ENCODE measurements at places on chromosomes 2 and 18. TPM values are rescaled to one million over a fixed set of nuclear protein-coding genes. Genes with fewer than 3 reads are reported as not detected.

The LBX2 gene
- total RNA-seq: 0.69 TPM

The OTX1 gene
- not detected for total RNA-seq

The TFCP2L1 gene
- total RNA-seq: 0.05 TPM

The OTOS gene
- not detected for total RNA-seq

The GKN1 gene
- total RNA-seq: not detected

The TWSG1 gene
- 4.8 TPM for total RNA-seq

The RAPH1 gene
- 0.11 TPM for total RNA-seq

The RAB6D gene
- not detected for total RNA-seq

The EN1 gene
- total RNA-seq: not detected

DNA sequence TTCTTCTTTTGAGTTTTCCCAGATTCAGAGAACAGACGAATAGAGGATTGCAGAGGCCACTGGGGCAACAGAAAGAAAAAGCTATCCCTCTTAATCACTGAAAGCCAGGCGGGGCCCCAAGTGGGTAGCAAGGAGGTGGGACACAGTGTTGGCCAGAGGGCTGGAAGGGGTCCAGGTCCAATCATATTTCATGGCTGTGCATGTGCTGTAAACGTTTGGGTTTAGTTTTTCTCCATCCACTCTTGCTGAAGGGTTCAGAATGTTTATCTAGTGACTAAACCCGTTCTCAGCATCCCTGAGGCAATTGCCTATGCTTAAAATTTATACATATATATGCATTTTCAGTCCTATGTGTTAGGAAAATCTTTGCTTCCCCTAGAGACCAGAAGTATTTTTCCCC is 99.4 kb upstream of the EPHA4 start:
- no peak for DNase-seq

DNA sequence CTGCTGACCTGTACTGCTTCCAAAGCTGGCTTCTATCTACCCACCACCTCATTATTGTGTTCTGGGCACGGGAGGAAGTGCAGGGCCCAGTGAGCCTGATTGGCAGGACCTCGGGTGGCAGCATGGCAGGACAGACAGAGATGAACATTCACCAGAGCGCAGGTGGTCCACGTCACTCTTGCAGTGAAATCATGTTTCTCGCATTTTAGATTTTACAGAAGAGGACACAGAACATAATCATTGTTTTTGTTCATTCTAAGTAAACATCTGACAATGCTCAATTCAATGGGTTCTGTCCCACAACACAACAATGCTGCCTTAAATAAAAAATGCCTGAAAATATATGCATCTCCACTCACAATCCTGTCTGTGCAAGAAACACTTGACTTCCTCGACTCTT is 11.5 kb upstream of the BIN1 start:
- DNase-seq: no peak

DNA sequence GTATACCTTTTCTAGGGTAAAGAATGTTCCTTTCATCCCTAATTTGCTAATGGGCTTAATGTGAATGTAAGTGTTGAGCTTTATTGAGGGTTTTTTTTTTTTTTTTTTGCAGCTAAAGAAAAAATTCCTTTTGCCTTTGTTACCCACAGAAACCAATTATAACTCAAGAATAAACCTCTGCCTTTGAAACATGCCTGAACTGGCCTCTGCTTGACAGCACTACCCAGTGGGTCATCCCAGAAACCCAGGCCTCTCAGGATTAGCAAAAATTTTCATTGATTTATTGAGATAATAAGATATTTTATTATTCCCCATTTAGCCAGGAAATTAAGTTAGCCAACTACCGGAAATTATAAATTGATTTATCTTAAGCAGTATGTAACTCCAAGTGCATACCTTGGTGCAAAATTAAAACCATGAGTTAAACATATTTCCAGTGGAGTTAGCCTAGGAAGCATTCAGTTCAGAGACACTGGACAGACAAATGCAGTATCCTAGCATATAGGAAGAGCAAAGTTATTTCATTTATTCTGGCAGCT is 67.0 kb upstream of the RASGRP3 start:
- DNase-seq: no peak

GRCh38 chr2:152189622-152190495 is 14.3 kb upstream of the STAM2 start:
- DNase-seq: no peak

- no peak for DNase-seq
These were observed 44.8 kb upstream of the CNGA3 start for GRCh38 chr2:98301469-98301868.

- DNase-seq: no peak
These were observed 34.9 kb downstream of the OSBPL1A start for GRCh38 chr18:24362757-24363156.

DNA sequence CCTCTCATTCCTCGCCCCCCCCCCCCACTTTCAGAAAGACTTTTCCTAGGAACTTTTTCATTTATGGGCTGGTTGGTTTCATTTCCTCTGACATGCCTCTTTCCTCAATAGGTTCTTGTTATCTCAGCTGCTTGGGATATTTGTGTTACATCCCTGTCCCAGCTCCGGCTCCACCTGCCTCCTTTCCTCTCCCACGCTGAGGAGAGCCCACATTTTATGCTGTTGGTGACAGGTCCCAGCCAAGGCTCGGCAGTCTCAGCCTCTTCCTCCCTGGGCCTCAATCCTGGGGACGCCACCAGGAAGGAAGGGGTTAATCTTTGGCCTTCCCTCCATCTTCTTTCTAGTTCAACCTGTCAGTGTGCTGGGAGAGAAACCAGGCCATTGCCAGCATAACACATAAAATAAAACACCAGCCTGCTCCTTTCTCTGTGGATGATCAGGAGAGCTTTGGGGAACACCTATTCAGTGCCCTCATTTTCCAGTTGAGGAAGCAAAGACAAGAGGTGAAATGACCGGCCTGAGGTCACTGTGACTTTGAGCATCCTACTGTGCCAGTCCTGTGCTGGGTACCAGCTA is 216.9 kb upstream of the TNP1 start:
- no peak for DNase-seq

DNA sequence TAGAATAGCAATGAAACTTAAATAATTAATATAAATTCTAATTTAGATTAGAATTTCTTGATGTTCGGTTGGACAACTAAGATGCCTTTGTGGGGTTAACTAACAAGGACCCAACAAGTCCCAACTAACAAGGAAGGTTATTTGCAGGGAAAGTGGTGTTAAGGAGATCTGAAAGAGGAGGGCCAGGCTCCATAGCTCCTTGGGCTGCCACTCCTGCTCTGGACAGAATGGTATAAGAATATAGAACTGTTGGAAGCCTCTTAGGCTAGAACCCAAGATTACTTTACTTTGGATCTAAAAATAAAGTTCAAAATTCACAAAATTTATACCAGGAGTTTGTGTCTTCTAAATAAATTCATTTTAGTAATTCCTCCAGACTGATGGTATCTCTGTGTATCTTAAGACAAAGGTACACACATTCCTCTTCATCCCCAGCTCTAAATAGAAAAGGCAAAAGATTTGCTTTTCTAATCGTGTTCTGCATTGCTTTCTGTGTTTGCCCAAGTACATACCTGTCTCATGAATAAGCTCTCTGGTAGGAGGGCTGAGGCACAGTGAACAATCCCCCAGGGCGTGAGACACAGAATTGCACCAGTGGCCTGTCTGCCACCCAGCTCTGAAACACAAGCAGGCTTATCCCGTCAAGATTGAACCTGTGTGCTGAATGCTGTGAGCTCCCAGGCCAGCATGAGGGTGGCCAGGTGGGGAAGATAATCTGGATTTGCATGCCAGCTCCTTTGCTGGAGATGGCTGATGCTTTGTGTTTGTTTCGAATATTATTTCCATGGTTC is 176.0 kb downstream of the ACKR3 start:
- no peak for DNase-seq

DNA sequence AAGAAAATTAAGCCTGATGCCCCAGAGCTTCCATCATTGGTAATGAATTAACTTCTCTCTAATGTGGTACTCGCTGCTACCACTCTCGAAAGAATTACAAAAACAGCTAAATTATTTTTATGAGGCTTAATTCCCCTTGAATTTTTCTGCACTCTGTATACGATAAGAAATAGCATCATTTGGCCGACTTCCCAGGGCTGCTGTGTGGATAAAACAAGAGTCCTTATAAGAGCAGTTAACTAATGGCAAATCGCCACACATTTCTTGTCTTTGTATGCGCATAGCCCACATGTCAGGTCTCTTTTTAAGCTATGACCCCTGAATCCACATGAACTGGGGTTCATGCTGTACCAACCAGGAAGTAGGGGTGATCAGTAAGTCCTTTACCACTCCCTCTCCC is 668.4 kb downstream of the TMEM182 start:
- no peak for DNase-seq

DNA sequence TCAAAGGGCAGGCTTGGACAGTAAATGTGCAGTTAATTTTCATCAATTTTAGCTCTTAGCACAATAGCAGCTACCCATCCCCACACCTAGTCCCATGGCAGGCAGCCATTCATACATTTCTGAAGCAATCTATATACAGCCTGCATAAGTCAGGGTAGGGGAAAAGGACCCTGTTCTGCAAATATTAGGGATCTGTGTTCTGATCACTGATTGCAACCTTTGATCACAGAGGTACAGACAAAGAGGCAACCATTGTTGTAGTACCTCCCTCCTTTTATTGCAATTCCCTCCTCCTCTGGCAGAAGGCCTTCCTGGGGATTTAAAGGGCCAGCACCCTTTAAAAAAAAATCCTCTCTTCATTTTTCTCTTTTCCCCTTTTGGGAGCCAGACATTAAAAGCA is 58.3 kb downstream of the KANSL1L start:
- DNase-seq: no peak

- DNase-seq: no peak
These were observed 14.5 kb downstream of the EPAS1 start for GRCh38 chr2:46311651-46312223.

GRCh38 chr2:100460904-100461530 is 9.3 kb upstream of the NMS start:
- DNase-seq: no peak

GRCh38 chr2:60509066-60509465 is 44.4 kb downstream of the BCL11A start:
- DNase-seq: no peak

- no peak for DNase-seq
These were observed 24.9 kb upstream of the ALPP start for GRCh38 chr2:232353660-232354059.

DNA sequence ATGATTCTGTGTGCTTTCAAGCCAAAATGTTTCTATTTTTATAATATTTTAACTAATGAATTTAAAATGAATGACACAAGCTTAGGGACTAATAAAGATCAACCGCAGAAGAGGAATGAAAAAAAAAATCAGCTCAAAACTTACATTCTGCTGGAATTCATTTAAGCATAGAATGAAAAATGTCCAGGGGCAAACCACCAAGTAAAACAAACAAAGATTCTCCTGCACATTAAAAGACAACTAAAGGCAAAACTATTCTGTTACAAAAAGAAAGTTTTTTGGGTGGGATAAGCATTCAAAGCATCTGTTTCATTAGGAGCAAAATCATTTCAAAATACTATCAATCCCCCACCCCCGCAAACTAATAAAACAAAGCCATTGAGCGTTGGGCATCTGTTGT is 99.3 kb upstream of the SOX11 start:
- no peak for DNase-seq

- no peak for DNase-seq
These were observed 45.9 kb upstream of the NYAP2 start for GRCh38 chr2:225353579-225354085.

- DNase-seq: no peak
These were observed 56.6 kb upstream of the HK2 start for GRCh38 chr2:74777161-74777900.

DNA sequence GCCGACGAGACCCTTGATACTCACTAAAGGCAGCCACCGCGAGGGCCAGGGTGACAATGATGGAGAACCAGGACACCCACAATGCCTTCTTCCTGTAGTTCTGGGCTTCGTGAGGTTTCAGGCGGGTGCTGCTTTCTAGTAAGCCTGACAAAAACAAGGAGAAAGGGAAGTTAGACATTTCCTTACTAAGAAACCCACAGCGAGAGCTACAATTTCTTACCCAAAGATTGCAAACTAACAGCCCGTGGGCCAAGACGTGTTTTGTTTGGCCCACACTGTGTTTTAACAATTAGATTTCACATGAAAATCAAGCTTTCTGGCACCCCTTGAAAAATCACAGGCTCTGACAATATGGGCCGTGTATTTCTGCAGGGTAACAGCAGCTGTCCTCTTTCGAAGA is 5.6 kb downstream of the TMEM163 start:
- DNase-seq: no peak

DNA sequence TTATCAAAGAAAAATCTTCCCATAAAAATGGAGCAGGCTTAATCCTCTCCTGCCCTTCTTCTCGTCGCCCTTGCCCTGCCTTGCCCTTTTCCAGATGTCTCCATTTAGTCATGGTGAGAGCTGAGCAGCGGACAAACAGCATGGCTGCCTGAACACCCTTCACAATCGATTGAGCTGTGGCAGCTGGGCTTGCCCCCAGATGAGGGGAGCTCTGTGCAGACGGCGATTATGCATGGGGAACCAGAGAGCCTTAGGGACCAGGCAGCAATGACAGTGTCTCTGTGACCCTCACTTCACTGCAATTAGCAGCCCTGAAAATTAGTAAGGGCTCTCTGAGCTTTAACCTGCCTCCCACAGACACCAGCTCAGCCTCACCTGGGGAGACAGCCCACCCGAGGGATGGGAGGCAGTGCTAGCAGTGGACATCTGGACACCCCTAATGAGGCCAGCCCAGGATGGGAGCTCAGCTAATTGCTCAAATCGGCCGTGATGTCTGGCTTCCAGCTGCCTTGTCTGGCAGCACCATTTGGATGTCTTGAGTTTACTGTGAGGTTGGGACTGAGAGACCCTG is 365.7 kb downstream of the TNS1 start:
- no peak for DNase-seq

DNA sequence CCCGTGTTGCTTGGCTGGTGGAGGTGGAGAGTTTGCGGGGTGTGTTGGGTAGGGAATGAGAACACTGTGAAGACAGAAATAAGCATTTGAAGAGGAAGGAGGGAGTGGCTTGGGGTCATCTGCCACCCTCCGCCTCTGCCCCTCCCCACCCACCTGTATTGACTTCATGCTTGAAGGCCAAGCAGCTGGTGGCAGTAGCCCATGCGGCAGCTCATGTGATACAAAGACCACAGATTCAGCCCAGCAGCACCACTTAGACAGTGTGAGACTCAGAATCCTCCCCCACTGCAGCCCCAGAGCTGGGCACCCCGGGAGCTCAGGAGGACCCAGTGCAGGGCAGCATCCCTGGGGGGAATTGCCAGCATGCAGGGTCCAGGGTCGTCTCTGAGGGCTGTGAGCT is 15.4 kb downstream of the NPPC start:
- DNase-seq: no peak

DNA sequence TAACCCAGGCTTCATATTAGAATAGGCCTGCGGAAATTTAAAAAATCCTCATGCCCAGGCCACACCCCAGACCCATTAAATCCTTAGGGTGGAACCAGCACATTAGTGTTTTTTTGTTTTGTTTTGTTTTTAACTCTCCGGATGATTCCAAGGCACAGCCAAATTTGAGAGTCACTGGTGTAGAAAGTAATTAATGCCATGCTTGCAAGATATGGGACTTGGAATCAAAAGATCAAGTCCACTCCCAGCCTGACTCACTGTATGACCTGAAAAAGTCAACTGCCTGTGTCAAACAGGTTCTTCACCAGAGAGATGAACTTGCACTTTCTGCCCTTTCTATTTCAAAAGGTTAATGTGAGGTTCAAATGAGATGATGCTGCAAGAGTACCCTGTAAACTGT is 310.3 kb upstream of the LYPD1 start:
- no peak for DNase-seq

GRCh38 chr2:170222842-170223241 is 44.9 kb downstream of the MYO3B start:
- no peak for DNase-seq
